Stimulated activated CD4-positive, alpha-beta T cell treated with anti-CD3 and anti-CD28 coated beads, Interleukin-4, amount 100 ng/mL, for 1 hour (primary cell): ENCODE measurements at places on chromosomes 3 and 15.

GRCh38 chr3:94106268-94106667 lies 43.4 kb downstream of the NSUN3 start:
- DNase-seq, result no peak

DNA sequence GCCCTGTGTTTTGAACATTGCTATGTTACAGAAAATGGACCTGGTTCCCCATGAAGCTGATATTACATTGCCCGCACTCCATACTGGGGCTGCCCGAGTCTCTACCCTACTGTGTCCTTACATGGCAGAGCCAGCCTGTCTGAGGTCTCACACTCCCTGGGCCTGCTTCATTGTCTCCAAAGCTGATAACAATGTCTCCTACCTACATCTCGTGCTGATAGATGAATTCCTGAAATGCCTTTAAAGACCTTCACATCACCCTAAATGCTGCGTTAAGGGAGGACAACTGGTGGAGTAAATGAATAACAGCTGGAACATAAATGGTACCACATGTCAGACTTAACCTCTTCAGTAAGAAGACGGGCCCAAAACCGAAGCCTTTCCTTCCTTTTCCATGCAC lies 62.9 kb upstream of the PTX3 start:
- no peak for DNase-seq

DNA sequence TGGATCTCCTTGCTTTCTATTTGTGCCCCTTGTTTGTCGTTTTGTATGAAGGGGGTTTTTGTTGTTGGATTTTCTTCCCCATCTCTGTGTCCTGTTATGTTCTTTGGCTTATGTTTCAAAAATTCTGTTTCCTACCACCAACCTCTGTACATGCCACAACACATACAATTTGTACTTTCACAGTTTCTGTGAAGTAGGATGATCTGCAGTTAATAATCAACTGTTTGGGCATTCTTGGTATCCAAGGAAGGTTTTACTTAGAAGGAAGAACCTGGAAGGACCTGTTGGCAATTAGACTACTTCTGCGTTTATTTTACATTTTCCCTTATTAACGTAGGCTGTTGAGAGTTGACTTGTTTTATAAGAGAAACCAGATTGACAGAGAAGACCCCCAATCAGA lies 8.3 kb downstream of the SETD5 start:
- DNase-seq, result no peak

GRCh38 chr3:172142051-172142863 lies 102.9 kb downstream of the FNDC3B start:
- no peak for DNase-seq

DNA sequence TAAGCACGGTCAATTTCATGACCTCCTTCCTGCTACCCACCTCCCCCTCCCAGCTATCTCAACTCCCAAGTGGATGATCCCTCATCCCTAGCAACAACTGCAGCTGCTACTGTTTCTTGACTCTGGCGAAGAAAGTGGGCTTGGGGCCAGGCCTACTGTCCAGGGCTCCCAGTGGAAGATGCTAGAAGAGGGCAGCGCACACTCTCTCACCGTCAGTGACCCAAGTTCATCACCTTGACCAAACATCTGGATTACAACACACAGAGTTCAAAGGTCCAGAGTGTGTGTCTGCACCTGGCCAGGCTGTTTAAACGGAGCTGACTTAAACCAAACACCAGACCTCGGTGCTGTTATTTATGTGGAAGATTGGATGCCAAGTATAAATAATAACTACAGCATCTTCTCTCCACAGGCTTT lies 385.6 kb downstream of the SHQ1 start:
- no peak for DNase-seq

DNA sequence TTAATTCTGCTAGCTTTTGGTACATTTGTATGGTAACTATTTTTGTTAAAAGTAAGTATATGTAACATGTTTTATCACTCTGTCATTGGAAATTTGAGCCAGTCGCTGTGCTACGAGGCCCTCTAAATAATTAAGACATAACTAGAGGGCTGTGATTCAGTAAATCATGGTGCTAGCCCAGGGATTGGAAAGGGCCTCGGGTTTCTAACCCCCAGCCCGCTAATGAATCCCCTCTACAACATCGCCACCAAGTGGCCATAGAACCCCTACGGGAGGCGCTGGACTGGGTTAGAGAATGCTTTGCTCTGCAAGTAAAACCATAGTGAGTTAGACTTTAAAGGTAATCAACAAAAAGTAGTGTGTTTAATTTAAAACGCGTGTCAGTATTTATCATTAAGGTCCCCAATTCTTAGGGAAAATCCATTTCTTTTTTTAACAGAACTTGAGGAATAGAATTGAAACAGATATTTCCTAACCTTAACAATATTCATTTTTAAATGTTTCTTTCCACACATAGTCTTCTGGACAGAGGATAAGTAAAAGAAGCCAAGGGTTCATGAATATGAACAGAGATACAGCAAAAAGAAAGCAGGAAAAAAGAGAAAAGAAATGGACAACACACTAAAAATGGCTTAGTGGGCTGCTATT lies 744.7 kb downstream of the EPHA3 start:
- no peak for DNase-seq
